ENCODE measurements at places on chromosomes 7 and 10. TPM values are rescaled to one million over a fixed set of nuclear protein-coding genes. Genes with fewer than 3 reads are reported as not detected.

OPALIN gene
- not detected for polyA plus RNA-seq

NEUROG3 gene
- not detected for polyA plus RNA-seq

ITGA8 gene
- 0.25 TPM for polyA plus RNA-seq

LIPN gene
- polyA plus RNA-seq = not detected

ZNF467 gene
- 0.32 TPM for polyA plus RNA-seq

LRRC61 gene
- polyA plus RNA-seq = 0.17 TPM

CRPPA gene
- polyA plus RNA-seq = 0.92 TPM

ZNF503 gene
- 3.3 TPM for polyA plus RNA-seq

TAS2R41 gene
- not detected for polyA plus RNA-seq

PPP1R9A gene
- not detected for polyA plus RNA-seq

NYAP1 gene
- polyA plus RNA-seq = 0.35 TPM

PIK3CG gene
- polyA plus RNA-seq = 0.02 TPM

PRR15 gene
- polyA plus RNA-seq = not detected

FAM13C gene
- polyA plus RNA-seq = 3.1 TPM

SPDYE11 gene
- 0.06 TPM for polyA plus RNA-seq

EBF3 gene
- polyA plus RNA-seq = not detected

GJD4 gene
- not detected for polyA plus RNA-seq

NDUFA5 gene
- 21.0 TPM for polyA plus RNA-seq

ANKRD1 gene
- 0.53 TPM for polyA plus RNA-seq

PTPN20 gene
- polyA plus RNA-seq = not detected

VAX1 gene
- not detected for polyA plus RNA-seq

VSTM2A gene
- polyA plus RNA-seq = not detected

MAT1A gene
- polyA plus RNA-seq = not detected

IL6 gene
- polyA plus RNA-seq = 18.4 TPM

SPDYE5 gene
- polyA plus RNA-seq = not detected

RADIL gene
- polyA plus RNA-seq = 0.07 TPM

All from AG04450 (cell line).